ENCODE measurements at places on chromosomes 5 and 9.

DNA sequence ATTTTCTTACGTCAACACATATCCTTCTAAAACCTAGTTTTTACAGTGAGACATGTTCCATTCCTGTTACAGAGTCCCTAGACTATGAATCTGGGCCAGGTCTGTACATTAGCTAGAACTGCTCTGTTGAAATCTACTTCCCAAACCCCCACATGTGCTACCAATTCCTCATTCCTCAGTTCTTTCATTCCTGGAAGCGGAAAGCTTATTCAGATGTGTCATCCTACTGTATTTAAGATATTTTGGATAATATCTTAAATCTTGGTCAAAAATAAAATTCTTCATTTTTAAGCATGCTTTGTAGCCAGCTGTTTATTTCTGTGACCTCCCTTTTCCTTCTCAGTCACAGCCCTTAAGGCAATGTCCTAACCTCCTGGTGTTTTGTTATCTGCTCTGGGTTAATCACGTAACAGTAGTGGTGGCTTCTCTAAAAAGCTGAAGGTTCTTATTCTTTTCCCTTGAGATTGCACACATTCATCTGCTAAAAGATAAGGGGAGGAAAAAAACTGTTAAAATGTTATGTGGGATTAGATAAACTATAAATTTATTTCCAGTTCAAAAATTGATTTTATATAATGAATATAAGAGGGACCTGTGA is 35.6 kb downstream of the GLRX start:
- DNase-seq, result no peak

- no peak for DNase-seq
Observed at GRCh38 chr5:39459071-39459470, 34.3 kb upstream of the DAB2 start.

GRCh38 chr5:74990194-74990593 is 62.2 kb downstream of the GCNT4 start:
- DNase-seq, result no peak

- no peak for DNase-seq
Observed at GRCh38 chr9:33823801-33824200, 6.8 kb downstream of the UBE2R2 start.

DNA sequence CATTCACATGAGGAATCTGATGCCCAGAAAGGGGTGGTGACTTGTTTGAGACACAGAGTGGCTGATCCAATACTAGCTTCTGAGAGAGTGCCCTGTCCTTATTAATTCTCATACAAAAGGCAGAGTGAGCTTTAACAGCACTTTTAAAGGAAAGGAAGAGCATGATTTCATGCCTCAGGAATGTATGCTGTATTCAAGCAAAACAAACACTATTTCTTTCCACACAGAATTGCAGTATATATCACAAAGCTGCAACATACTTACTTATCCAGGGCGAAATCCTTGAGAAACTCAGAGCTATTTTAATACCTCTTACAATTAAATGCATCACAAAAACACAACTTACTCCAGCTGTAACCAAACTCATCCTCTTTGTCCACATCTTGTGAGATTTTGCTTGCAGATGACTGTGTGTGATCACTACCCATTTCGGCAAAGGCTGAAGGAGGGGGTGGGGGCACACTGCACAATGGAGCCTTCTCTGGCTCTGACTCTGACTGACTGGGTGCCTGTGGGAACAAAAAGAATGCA is 139.8 kb downstream of the MPDZ start:
- no peak for DNase-seq

- DNase-seq, result no peak
Observed at GRCh38 chr5:154795235-154795596, 40.0 kb downstream of the LARP1 start.

GRCh38 chr5:133933169-133933509 is 35.3 kb downstream of the C5orf15 start:
- DNase-seq, result no peak

GRCh38 chr9:118693645-118694044 is 675.6 kb downstream of the BRINP1 start:
- no peak for DNase-seq

GRCh38 chr9:127785933-127786772 is at the start of gene CDK9:
Gene CDK9 (plus strand): TSS chr9:127786034. CDS start chr9:127786149, 115 bp downstream.
- no peak for DNase-seq

DNA sequence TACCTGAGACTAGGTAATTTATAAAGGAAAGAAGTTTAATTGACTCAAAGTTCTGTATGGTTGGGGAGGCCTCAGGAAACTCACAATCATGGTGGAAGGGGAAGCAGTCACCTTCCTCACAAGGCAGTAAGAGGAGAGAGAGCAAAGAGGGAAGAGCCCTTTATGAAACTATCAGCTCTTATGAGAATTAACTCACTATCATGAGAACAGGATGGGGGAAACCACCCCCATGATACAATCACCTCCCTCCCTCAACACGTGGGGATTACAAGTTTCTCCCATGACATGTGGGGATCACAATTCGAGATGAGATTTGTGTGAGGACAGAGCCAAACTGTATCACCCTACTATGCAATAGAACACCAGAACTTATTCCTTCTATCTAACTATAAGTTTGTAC is 27.9 kb downstream of the CD274 start:
- no peak for DNase-seq
